Coronary artery (tissue), 2 donors: ENCODE measurements at places on chromosomes 4 and X.

- no peak for DNase-seq
These were observed 745.3 kb upstream of the MAGEB2 start for GRCh38 chrX:29470030-29470429.

GRCh38 chrX:68045008-68045577, 388.2 kb downstream of the OPHN1 start:
- no peak for DNase-seq

DNA sequence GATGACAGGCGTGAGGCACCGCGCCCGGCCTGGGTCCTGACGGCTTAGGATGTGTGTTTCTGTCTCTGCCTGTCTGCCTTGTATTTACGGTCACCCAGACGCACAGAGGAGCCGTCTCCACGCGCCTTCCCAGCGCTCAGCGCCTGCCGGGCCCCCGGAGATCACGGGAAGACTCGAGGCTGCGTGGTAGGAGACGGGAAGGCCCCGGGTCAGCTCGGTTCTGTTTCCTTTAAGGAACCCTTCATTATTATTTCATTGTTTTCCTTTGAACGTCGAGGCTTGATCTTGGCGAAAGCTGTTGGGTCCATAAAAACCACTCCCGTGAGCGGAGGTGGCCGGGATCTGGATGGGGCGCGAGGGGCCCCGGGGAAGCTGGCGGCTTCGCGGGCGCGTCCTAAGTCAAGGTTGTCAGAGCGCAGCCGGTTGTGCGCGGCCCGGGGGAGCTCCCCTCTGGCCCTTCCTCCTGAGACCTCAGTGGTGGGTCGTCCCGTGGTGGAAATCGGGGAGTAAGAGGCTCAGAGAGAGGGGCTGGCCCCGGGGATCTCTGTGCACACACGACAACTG, 1.3 kb downstream of the SHOX start:
- no peak for DNase-seq

DNA sequence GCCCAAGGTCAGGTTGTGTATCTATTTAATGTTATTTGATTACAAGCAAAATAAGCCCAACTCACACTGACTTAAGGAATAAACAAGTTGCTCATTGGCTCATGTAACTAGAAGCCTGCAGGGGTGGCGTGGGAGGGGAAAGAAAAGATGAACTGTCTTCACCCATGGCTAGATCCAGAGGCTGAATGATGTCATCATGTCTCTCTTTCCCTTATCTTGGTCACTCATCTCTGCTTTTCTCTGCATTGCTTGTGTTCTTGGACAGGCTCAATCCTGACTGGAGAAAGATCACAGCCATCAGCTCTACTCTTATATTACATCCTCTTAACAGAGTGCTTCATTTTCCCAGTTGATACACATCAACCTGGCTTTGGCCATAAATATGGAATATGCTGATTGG, 290.0 kb upstream of the DIAPH2 start:
- DNase-seq: no peak

GRCh38 chr4:41000356-41000755, 214.0 kb downstream of the APBB2 start:
- no peak for DNase-seq

- no peak for DNase-seq
These were observed 12.1 kb upstream of the PORCN start for GRCh38 chrX:48496660-48497059.

DNA sequence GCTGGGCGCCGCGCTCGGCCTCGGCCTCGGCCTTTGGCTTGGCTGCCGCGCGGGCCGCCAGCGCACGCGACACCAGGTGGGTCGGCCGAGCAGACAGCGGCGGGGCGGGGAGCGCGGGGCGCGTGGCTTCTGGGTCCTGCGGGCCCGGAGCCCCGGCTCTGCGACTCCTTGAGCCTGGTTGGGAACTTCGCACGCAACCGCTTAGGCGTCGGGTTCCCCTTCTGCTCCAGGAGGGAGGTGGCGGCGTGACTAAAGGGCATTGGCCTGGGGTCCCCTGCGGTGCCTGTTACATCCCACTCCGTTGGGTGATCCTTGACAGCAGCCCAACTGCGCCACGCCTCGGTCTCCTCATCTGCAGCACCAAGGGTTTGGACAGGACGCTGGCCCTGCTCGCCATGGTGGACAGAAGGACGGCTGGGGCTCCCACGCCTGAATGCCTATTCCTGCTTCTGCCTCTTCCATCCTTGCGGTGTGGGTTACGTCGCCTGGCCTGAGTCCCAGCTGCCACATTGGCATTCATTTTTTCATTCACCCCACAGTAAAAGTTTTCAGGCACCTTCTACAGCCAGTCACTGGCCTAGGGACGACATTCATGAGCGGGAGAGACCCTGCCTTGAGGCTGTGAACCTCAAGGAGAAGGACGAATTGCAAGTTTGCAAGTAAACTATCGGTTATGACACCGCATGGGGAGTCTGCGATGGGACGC, 631 bp downstream of the EVC start:
- DNase-seq: no peak

GRCh38 chrX:135528756-135529155, 8.3 kb downstream of the INTS6L start:
- DNase-seq: no peak

GRCh38 chr4:1235381-1236102, 13.4 kb downstream of the CTBP1 start:
- peak; percentile 71 for DNase-seq

GRCh38 chr4:159360549-159360948, 257.7 kb downstream of the RAPGEF2 start:
- no peak for DNase-seq

- DNase-seq: no peak
These were observed 49.2 kb downstream of the WDFY3 start for GRCh38 chr4:84917086-84917821.

DNA sequence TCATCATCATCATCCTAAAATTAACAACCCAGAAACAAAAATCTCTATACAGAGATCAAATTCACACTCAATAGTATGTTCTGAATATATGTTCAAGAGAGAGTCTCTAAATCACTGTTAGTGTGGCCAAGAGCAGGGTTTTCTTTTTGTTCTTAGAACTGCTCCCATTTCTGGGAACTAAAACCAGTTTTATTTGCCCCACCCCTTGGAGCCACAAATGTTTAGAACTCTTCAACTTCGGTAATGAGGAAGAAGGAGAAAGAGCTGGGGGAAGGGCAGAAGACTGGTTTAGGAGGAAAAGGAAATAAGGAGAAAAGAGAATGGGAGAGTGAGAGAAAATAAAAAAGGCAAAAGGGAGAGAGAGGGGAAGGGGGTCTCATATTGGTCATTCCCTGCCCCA, 32.3 kb downstream of the CYBB start:
- no peak for DNase-seq

DNA sequence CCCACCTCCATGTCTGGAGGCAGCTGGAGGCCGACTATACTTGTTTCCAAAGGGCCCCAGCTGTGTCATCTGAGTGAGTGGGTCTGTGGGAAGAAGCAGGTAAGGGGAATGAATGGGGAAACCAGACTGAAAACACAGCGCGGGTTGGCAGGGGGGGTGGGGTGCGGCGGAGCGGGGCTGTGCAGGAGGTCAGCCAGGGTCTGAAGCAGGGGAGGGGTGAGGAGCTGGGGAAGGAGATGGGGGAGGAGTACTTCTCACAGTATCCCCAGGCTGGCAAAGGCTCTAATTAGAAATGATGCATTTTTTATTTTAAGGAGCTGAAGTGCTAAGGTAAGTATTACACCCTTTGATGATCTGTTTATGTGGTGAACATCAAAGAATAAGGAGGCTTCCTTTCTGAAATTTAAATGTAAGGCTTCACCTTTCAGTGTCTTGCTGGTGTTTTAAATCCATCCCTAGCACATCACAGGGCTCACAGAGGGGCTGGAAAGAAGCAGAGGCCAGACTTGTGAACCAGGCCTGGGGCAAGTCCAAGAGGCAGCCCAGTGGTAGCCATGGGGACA, 37.5 kb downstream of the SMIM20 start:
- no peak for DNase-seq

GRCh38 chr4:146029939-146030710, 91.5 kb upstream of the ZNF827 start:
- DNase-seq: no peak

DNA sequence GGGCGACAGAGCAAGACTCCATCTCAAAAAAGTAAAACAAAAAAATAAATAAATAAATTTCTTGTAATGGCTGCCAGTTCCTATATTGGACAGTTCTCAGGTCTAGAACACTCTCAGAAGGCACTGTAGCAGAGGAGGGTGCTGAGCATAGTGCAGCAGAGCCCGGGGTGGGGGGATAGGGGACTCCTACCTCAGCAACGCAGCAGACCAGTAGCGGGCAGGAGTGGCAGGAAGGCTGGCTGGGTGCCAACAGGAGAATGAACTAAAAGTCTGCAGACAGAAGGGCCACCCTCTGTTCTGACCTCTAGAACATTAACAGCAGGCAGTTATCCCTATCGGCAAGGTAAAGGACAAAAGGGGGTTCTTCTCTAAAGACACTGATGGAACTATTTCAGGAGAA, 20.2 kb downstream of the PDK3 start:
- DNase-seq: no peak

- no peak for DNase-seq
These were observed 66.7 kb downstream of the COQ2 start for GRCh38 chr4:83217721-83218522.

DNA sequence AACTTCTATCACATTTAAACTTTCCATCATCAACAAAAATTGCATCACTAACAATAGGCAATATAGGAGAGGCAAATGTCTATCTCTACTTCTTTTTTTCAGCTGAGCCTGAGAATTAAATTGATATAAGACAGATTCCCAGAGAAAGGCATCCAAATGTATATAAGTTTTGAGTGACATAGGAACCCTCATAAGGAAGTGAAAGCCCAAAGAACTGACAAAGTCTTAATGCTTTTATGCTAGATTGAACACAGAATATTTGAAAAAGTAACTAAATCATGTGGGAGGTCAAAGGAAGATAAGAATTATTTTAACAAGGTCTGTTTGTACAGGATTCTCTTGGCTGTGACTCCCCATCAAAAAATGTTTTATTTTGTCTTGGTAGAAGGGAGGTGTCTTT, 714.9 kb downstream of the GRXCR1 start:
- DNase-seq: no peak

GRCh38 chrX:30995705-30996104, 76.1 kb downstream of the FTHL17 start:
- no peak for DNase-seq

GRCh38 chr4:137609718-137610430, 77.6 kb upstream of the PCDH18 start:
- no peak for DNase-seq

- DNase-seq: no peak
These were observed 388.2 kb downstream of the STIM2 start for GRCh38 chr4:27248829-27249228.

- no peak for DNase-seq
These were observed 177.7 kb upstream of the PPARGC1A start for GRCh38 chr4:24067367-24068193.

DNA sequence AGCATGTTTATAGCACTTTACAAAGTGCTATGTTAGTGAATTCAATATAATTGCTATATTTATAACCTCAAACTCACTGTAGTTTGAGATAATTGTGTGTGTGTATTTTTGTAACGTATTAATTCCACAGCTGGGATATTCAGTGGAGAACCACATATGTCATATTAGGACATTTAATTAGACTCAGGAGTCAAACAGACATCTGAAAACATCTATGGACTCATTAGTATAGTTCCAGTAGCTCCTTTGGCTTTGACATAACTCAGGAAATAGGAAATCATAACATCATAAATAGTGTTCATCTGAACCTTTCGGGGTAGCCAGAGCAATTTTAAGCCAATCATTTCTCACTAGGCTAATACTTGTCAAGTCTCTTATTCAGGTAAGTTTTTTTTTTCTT, 38.8 kb downstream of the NAA11 start:
- DNase-seq: no peak

DNA sequence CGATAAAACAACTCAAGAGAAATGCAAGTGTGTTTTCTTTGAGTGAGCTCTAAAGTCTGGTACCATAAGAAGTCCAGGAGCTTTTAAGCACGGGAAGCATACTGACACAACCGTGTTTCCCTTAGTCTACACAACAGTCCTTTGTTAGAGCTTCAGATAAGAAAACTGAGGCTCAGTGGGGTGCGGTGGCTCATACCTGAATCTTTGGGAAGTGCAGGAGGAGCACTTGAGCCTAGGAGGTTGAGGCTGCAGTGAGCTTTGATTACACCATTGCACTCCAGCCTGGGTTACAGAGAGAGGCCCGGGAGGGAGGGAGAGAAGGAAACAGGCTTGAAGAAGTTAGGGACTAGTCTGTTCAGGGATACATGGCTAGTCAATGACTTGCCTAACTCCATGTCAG, 21.9 kb downstream of the LEF1 start:
- no peak for DNase-seq

DNA sequence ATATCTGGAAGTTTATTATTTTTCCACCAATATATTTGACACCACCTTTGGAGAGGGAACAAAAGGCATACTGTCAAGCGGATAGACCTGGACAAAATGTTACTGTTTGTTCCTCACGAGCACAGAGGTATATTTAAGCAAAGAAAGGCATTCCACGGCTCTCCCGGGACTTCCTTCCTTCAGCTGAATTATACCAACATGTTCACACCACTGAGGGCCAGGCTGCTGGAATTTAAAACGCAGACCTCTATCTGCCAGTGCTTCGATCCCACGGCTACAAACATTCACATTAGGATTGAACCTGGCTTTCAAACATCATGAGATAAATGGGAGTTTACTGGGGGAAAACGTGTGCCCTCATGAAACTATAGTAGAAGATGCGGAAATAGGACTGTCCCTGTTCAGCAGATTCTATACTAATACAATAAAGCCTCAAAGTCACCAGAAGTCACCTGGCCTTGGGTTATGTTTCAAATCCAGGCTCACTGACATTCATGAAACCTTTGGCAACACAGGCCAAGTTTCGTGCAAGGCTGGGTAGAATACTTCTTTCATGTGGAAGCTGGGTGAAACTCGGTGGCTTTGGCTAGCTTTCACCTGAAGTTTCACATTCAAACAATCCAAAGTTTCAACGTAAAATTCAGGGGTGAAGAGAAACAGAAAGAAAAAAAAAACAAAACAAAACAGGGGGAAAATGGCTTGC, 39.5 kb downstream of the SORBS2 start:
- no peak for DNase-seq

- no peak for DNase-seq
These were observed 47.4 kb downstream of the MAMLD1 start for GRCh38 chrX:150410513-150410912.

DNA sequence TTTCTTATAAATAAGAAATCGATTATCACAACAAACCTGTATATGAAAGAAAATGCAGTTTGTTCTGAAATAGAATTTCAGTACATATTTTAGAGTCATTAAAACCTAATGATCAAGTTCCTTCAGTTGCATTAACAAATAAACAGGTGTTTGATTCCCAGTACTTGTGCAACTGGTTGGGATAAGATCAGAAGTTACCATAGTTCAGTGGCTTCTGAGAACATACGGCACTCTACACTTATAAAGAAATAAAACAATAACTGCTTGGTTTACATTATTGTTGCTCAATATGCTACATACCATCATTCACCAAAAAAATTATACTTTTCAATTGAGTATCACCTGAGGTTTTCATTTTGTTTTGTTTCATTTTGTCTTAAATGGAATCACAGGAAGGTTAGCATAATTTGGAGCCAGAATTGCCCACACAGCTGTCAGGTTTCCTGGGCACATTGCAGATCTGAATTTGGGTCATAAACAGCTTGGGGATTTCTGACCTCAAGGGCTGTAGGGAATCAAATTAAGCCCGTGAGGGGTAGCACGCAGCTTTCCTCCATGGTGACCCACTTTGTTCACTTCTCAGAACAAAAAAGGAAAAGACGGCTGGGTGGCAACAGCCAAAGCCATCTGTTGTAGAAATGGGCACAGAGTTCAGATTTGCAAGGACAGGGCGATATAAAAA, 14.9 kb upstream of the CCNG2 start:
- no peak for DNase-seq
